T47D (cell line): ENCODE measurements at places on chromosomes 5 and 9.

GRCh38 chr9:69078581-69078980 is 43.0 kb downstream of the FXN start:
- DNase-seq: no peak

DNA sequence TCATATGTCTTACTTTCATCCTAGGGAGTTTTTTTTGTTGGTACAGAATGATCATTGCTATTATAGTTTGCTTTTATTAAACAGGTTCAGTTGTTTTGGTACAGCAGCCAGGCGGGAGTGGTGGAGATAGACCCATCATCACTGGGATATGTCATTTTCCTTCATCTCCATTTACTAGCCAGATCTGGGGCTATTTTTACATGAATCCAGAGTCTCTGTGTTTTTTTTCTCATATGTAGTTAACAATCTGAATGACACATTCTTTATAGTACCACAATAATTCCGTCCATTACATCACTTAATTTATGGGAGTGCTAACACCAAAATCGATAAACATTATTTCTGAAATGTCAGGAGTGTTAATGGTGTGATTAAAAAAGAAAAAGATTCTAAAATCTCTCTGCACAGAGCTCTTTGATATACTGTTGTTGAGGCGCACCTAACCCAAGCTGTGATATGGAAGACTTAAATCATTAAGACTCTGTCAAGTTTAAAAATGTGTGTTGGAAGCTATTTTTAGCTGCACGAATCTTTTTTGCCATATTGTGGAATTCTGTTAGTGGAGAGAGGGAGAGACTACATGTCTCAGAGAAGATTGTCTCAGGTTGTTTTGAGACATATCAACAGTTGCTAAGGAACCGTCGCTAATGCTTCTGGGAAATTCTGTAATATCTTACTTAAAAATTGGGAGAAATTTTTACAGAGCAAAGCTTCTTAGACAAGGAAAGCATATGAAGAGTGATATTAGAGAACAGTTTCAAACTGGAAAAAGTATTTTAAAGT is 59.6 kb downstream of the RPS23 start:
- DNase-seq: no peak

DNA sequence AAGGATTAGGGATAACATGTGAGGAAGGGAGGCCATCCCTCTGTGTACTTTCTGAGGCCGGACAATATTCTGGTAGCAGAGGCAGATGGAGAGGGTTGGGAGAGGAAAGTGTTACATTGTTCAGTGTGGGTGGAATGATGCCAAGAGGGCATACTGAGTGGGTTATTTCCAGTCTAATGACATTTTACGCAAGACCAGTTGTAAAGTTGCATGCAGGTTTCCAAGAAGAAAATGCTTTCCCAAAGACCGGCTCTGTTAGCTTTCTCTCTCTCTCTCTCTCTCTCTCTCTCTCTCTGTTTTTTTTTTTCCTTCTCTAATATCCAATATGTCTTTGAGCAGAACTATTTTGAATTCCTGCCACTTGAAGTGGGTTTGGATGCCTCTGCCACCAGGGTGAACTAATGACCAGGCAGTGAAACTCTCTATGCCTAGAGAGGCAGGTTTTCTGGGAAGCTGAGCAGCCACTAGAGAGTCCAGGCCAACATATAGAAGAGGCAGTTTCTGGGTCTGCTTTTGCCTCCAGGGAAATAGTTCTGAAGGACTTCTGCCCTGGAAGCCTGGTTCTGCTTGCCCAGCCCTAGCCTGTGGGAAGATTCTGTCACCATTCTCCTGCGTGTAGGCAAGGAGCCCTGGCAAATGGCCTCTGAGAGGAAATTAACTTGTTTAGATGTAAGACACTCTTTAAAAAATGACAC is 24.4 kb upstream of the ZNF366 start:
- peak; percentile 50 for DNase-seq

DNA sequence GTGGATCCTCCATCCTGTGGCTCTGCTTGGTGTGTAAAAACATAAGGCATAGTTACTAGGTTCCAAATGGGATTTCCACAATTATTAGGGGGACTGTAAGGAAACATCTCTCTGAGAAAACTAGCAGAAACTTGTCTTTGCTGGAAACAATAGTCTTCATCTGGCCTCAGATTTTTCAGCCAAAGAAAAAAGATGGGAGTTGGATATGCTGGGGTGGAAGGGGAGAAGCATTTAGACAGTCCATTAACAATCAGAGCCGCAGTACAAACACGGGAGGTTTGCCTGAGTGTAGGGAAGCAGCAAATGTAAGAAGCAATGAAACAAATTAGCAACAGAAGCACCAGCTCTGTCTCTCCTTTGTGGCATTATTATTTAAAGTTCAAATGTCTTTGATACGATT is 402.7 kb upstream of the ZNF608 start:
- no peak for DNase-seq
